ENCODE measurements at places on chromosomes 6 and 20. TPM values are rescaled to one million over a fixed set of nuclear protein-coding genes. Genes with fewer than 3 reads are reported as not detected.

DNA sequence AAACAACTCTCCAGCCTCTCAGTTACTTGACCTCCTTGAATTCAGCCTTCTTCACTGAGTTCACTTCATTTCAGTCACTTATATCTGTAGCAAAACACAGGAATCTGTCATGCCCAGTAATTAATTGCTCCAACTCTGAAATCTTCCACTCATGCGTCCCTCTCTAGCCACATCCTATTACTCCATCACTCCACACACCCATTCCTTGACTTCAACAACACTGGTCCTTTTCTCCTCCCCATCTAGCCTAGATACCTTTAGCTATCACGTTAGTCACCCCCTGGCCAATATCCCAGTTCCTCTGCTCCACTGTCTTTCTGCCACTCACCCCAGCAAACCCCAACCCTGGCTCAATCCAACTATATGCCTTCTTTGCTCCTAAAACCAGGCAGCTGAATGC, 7.7 kb downstream of the ZHX3 start:
- H3K27ac ChIP-seq, result peak overlapping the region; percentile 81
- peaks cover 46% of the 10 kb centered on the region for H3K4me1 ChIP-seq
- H3K4me3 ChIP-seq, result no peak overlapping the region

DNA sequence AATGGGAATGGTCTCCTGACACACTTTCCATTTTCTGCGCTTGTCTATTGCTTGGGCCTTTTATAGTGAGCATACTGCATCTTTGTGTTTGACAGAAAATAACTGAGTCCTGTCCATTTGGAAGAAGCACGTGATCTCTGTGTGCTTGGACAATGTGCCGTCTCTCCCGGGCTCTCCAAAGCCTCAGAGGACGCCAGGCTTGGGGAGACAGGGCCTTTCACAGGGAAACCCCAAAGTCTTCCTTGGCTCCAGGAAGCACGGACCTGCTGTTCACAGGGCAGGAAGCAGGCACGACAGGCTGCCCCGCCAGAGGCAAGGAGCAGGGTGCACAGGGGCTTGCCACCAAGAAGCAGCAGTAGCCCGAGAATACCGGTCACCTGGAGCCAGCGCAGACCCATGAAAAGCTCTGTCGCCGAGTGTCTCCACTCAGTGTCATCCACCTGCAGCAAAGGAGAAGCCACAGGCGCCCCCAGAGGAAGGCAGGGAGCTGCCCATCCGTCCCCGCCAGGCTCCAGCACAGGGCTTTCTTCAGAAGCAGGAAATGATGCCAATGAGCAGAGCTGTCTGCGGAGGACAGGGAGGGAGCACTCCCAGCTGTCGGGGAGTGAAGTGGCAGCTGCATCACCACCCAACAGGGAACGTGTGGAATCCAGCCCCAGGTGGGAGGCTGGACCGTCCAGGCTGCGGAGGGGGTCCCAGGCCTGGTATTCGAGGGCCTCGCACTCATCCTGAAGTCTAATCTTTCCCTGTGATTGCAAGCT, 135.1 kb downstream of the AGPAT4 start:
- H3K27ac ChIP-seq, result no peak overlapping the region
- no peak for DNase-seq
- H3K27me3 ChIP-seq, result no peaks in the 10 kb centered on the region

GRCh38 chr6:11702089-11702488, 76.5 kb downstream of the ADTRP start:
- no peaks in the 10 kb centered on the region for H3K36me3 ChIP-seq
- no peak for DNase-seq
- no peak overlapping the region for H3K4me3 ChIP-seq
- H3K27ac ChIP-seq, result no peak overlapping the region
- H3K4me1 ChIP-seq, result peaks cover 8% of the 10 kb centered on the region

PDCD2 gene
- 48.8 TPM for total RNA-seq

- no peak for DNase-seq
- no peaks in the 10 kb centered on the region for H3K27me3 ChIP-seq
- no peak overlapping the region for H3K4me3 ChIP-seq
- no peaks in the 10 kb centered on the region for H3K4me1 ChIP-seq
- no peaks in the 10 kb centered on the region for H3K36me3 ChIP-seq
Measured at GRCh38 chr6:107144666-107145065, 29.4 kb upstream of the BEND3 start.

DNA sequence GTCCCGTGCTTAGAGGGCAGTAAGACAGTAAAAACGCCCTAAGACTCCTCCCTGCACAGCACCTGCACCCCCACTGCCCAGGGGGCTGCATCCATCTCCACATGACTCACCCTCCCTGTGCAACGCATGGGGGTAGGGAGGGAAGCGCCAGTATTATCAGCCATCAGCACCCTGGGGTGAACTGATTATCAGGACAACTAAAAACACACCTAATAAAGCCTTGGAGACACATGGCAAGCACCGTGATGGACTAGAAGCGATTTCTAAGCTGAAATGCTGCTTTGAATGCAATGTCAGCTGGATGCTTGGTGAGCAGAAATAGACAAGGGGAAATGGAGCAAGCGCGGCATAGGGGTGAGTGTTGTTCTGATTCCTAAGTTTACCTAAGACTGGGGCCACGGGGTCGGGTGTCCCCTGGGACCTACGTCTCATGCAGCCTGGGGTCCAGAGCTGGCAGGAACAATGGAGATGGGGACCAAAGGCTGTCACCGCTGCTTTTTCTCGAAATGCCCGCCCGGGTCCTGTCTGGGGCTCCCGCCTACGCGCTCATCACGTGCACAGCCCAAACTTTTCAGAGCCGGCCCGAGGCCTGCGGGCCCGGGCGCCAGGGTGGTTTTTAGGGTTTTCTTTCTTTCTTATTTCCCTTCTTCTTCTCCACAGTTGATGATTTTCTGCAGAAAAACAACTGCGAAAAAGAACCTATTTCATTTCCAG, 702 bp upstream of the TNFAIP3 start:
- no peaks in the 10 kb centered on the region for H3K36me3 ChIP-seq
- H3K4me1 ChIP-seq, result peaks cover 50% of the 10 kb centered on the region
- peak overlapping the region; percentile 85 for H3K4me3 ChIP-seq

ULBP1 gene
- total RNA-seq, result 29.8 TPM

OPRL1 gene
- 3.5 TPM for total RNA-seq

GRCh38 chr6:12576389-12576788, 140.2 kb upstream of the PHACTR1 start:
- H3K27me3 ChIP-seq, result no peaks in the 10 kb centered on the region
- DNase-seq, result no peak
- no peaks in the 10 kb centered on the region for H3K36me3 ChIP-seq
- peaks cover 54% of the 10 kb centered on the region for H3K4me1 ChIP-seq
- H3K27ac ChIP-seq, result peak overlapping the region; percentile 75

DNA sequence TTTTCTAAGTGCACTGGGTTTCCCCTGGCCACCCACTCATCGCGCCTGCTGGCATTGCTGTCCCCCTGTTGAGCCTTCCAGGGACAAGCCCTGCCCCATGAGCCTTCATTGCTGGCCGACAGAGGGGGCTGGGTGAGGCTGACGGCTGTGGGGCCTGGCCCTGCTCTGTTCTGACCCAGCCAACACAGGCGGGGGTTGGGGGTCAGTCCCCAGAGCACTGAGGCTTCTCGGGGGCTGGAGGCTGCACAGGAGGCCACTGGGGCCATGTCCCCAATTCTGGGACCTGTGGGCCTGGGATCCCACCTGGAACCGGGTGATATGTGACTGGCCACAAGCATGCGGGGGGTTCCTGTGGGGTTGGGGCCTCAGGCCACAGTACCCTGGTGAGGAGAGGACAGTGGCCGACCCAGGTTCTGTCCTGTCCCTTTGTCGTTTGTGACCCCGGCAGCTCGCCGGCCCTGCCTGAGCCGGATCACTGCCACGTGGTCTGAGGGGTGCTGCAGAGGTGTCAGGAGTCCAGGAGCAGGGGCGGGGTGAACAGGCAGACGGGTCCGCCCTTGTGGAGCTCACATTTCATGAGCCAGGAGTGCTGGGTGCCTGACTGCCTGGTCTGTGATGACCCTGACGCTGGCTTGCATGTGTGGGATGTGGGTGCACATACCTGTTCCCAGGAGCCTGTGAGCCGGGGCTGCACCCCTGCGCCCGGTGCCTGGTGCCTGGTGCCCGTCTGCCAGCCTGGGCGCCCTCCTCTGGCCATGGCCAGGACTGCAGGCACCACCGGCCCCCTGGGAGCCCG, 2.1 kb upstream of the COL20A1 start:
- no peaks in the 10 kb centered on the region for H3K27me3 ChIP-seq
- H3K4me1 ChIP-seq, result no peaks in the 10 kb centered on the region
- no peak overlapping the region for H3K27ac ChIP-seq
- peaks cover 10% of the 10 kb centered on the region for H3K36me3 ChIP-seq
- DNase-seq, result no peak

PRKN gene
- total RNA-seq, result 5.1 TPM

SLC16A10 gene
- total RNA-seq, result not detected

DNA sequence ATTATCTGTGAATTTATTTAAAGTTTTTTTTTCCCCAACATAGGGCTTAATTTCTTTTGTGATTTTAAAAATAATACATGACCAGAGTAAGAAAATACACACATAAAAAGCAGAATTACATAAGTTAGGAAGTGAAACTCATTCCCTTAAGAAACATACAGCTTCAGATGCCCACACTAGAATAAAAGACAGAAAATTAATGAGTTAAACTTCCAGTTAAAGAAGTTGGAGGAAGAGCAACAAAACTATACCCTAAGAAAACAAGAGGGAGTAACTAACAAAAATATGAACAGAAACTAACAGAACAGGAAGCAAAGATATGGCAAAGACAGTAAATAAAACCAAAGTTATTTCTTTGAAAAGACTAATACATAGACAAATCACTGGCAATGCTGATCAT, 107.6 kb upstream of the CEP85L start:
- DNase-seq, result no peak
- H3K4me1 ChIP-seq, result no peaks in the 10 kb centered on the region
- H3K4me3 ChIP-seq, result no peak overlapping the region
- H3K27me3 ChIP-seq, result no peaks in the 10 kb centered on the region
- H3K27ac ChIP-seq, result no peak overlapping the region

- DNase-seq, result no peak
- no peaks in the 10 kb centered on the region for H3K27me3 ChIP-seq
- H3K4me3 ChIP-seq, result no peak overlapping the region
Measured at GRCh38 chr6:129750360-129750759, 40.4 kb upstream of the ARHGAP18 start.

GRCh38 chr6:87095087-87095509, at the start of gene CGA:
CGA (minus strand) TSS chr6:87095106; CDS start chr6:87088200, 6,906 bp downstream.
- H3K36me3 ChIP-seq, result no peaks in the 10 kb centered on the region
- DNase-seq, result no peak
- H3K4me3 ChIP-seq, result no peak within 1 kb of the TSS
- peak within 1 kb of the TSS; percentile 68 for H3K27ac ChIP-seq
- H3K27me3 ChIP-seq, result peaks cover 12% of the 10 kb centered on the region

NRN1 gene
- total RNA-seq, result not detected

CLIC5 gene
- total RNA-seq, result not detected

DNA sequence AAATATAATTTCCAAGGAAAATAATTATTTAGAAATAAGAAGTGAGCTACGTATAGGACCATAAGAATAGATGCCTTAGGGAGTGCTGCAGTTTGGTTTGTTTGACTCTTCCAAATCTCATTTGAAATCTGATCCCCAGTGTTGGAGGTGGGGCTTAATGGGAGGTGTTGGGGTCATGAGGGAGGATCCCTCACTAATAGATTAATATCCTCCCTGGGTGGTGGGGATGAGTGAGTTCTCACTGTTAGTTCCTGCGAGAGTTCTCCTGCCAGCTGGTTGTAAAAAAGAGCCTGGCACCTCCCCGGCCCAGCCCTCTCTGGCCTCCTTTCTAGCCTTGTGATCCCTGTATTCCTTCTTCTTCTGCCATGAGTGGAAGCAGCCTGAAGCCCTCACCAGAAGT, 69.3 kb downstream of the RCAN2 start:
- DNase-seq, result no peak
- H3K4me3 ChIP-seq, result no peak overlapping the region
- no peaks in the 10 kb centered on the region for H3K27me3 ChIP-seq
- H3K36me3 ChIP-seq, result peaks cover 2% of the 10 kb centered on the region
- H3K27ac ChIP-seq, result no peak overlapping the region

DNA sequence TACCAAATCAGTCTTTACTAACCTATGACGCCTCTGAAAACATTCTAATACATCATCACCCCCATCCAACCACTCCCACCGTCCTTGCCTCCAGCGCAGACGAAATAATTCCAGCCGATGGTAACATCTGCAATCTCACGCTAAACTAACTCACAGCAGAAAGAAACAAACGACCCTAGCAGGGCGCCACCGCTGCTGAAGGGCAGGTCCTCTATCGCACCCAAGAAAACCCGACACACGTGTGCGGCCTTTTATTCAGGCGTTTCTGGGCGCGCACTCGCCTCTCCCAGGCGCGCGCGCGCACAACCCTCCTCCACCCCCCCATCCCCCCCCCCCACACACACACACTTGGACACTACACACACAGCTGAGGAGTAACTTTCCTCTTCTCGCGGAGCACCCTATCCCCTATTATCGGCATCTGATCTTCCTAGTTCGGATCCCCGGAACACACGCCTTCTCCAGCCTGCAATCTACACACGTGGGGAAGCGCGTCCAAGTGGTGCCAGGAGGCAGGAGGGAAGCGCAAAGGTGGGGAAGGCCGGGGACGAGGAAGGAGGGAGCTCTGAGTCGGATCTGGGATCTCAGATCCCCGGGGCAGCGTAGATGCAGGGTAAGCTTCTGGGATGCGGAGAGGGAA, 1.4 kb downstream of the GFOD1 start:
- H3K27me3 ChIP-seq, result no peaks in the 10 kb centered on the region
- H3K4me3 ChIP-seq, result peak overlapping the region; percentile 97
- DNase-seq, result no peak
- H3K4me1 ChIP-seq, result peaks cover 12% of the 10 kb centered on the region

DNA sequence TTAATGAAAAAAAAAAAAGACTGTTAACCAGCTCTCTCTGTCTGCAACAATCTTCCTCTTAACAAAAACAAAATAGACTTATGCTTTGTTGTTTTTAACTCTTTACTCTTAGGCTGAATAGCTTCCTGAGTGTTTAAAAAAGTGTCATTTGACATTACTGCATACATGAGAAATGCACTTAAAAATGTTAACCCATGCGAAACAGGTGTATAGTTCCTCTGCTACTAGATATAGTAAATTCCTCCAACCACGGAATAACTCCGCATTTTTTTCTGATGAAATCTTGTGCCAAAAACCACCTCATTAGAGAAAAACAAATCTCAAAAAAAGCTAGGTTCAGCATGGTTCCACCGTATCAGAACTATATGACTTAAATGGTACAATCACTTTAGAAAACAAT, 426.0 kb downstream of the ADGRB3 start:
- no peaks in the 10 kb centered on the region for H3K36me3 ChIP-seq
- no peak for DNase-seq
- no peak overlapping the region for H3K27ac ChIP-seq
- H3K27me3 ChIP-seq, result peaks cover 6% of the 10 kb centered on the region

- H3K36me3 ChIP-seq, result no peaks in the 10 kb centered on the region
- H3K27me3 ChIP-seq, result no peaks in the 10 kb centered on the region
- peaks cover 26% of the 10 kb centered on the region for H3K4me1 ChIP-seq
- no peak for DNase-seq
Measured at GRCh38 chr6:38604700-38605099, 35.0 kb downstream of the BTBD9 start.

- peaks cover 10% of the 10 kb centered on the region for H3K4me1 ChIP-seq
- H3K27me3 ChIP-seq, result no peaks in the 10 kb centered on the region
- no peak overlapping the region for H3K27ac ChIP-seq
- no peak for DNase-seq
- H3K36me3 ChIP-seq, result peaks cover 8% of the 10 kb centered on the region
Measured at GRCh38 chr6:71364889-71365542, 76.4 kb downstream of the OGFRL1 start.

CST1 gene
- not detected for total RNA-seq
